ENCODE measurements at places on chromosomes 6 and 20.

GRCh38 chr20:43046966-43047365 lies 142.7 kb downstream of the PTPRT start:
- no peak for DNase-seq

GRCh38 chr6:22437665-22438064 lies 131.7 kb upstream of the HDGFL1 start:
- DNase-seq, result no peak

DNA sequence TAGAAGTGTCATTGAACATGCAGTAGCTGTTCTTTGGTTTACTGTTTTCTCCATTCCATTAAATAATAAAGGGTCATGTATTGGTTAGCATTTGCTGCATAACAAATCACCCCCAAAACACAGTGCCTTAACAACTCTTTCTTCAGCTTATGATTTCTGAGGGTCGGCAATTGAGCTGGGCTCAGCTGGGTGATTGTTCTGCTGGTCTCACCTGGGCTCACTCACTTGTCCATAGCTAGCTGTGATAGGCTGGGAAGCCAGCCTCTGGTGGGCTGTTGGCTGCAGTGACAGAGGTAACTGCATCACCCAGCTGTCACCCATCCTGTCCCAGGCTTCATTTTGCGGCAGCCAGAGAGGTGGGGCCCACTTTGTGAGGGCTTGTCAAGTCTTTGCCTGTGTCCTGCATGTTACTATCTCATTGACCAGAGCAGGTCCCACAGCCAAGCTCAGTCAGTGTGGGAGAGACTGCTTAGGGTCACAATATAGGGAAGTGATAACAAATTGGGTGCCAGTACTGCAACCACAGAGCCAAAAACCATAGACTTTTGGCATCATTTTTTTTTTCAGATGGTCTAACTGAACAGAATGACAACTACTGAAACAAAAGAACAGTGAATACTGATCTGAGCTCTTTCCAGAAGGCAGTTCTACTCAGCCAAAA lies 76.9 kb downstream of the SYNDIG1 start:
- no peak for DNase-seq

DNA sequence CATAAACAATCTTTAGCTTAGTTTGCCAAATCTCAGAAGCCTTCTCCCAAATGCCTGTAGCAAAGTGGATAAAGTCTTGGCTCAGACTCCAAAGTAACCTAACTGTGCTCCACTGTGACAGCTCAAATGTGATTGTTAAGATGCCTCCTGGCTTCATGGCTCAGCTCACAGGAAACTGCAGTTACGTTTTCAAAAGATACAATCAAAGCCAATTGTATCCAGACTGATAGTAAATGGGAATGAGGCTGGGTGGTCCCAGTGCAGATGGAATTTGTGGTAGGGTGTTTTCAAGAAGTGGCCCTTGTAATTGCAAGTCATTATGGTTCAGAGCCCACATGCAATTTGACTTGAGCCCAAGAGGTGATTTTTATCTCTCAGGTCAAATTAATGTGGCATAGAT lies 151.2 kb upstream of the TAB2 start:
- DNase-seq, result no peak

DNA sequence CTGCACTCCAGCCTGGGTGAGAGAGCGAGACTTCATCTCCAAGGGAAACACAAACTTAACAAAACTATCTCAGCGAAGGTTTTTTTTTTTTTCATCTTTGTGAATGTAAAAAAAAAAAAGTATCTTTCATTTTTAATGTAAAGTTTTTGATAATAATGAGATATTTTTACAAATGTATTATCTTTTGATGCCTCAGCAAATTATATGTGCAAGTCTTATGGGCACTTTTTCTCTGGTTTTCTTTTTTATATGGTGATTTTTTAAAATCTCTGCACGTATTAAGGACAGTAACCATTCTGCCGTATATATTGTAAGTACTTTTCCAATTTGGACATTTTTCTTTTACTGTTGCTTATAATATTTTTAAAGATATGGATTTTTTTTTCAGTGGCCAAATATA lies 76.8 kb downstream of the MAFB start:
- DNase-seq, result no peak

GRCh38 chr20:51961964-51962761 lies 159.8 kb upstream of the SALL4 start:
- no peak for DNase-seq

- DNase-seq, result no peak
Observed at GRCh38 chr20:14375416-14375985, 38.1 kb upstream of the FLRT3 start.

- no peak for DNase-seq
Observed at GRCh38 chr20:57811374-57812020, 101.7 kb upstream of the PMEPA1 start.
